Calu3 (cell line): ENCODE measurements at places on chromosomes 1 and 21. TPM values are rescaled to one million over a fixed set of nuclear protein-coding genes. Genes with fewer than 3 reads are reported as not detected.
A peak's percentile ranks its signal among the peaks of the same experiment; 100 is the strongest.

GRCh38 chr21:46459024-46459355 is 299 bp downstream of the DIP2A start:
- no peak for DNase-seq

- no peak for DNase-seq
Observed at GRCh38 chr1:18108299-18109057, 880 bp downstream of the IGSF21 start.

The PADI4 gene
- not detected in 2 replicates for total RNA-seq

- peak; percentile 18 for DNase-seq
Observed at GRCh38 chr1:29282924-29283803, 46.8 kb downstream of the PTPRU start.

GRCh38 chr1:62778208-62778607 is 5.7 kb upstream of the ATG4C start:
- DNase-seq = no peak
